ENCODE measurements at places on chromosomes 4 and X. TPM values are rescaled to one million over a fixed set of nuclear protein-coding genes. Genes with fewer than 3 reads are reported as not detected.

DNA sequence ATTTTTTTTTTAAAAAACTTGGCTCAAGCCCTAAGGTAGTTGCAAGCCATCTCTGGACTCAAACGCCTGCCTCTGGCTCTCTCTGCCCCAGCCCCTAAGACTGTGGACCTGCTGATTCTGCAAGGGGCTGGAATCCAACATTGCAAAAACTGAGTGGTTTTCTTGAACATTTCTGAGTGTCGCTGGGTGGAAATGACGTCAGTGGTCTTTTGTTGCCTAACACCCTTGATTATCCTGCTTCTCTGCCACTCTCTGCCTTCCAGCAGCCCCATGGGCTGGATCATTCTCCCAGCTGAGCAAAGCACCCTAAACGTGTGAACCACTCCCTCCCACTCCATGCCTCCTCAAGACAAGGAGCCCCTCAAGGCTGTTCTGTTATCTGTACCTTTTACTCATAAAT is 16.6 kb downstream of the BST1 start:
- DNase-seq = no peak

- no peak for DNase-seq
Observed at GRCh38 chrX:137441711-137442110, 124.2 kb upstream of the ZIC3 start.

- no peak for DNase-seq
Observed at GRCh38 chr4:3682236-3683076, 83.7 kb upstream of the ADRA2C start.

GRCh38 chr4:157983300-157983699 is 189.5 kb downstream of the GASK1B start:
- DNase-seq = no peak

- DNase-seq = peak; percentile 6
Observed at GRCh38 chr4:169621731-169622492, 1.5 kb downstream of the CLCN3 start.

- no peak for DNase-seq
Observed at GRCh38 chrX:107691024-107691448, 62.7 kb downstream of the PRPS1 start.

Gene TEX11
- total RNA-seq = 0.23 TPM

Gene VCX3A
- not detected for total RNA-seq

- no peak for DNase-seq
Observed at GRCh38 chr4:112552668-112553067, 36.7 kb upstream of the NEUROG2 start.

Gene METAP1
- 78.0 TPM for total RNA-seq

Gene KLB
- total RNA-seq = not detected

GRCh38 chrX:140065961-140066662 is 100.8 kb upstream of the CXorf66 start:
- DNase-seq = no peak

Gene MAGEB17
- 0.20 TPM for total RNA-seq

Gene DBET
- total RNA-seq = not detected

GRCh38 chr4:104732766-104733165 is 238.1 kb upstream of the CXXC4 start:
- DNase-seq = no peak

DNA sequence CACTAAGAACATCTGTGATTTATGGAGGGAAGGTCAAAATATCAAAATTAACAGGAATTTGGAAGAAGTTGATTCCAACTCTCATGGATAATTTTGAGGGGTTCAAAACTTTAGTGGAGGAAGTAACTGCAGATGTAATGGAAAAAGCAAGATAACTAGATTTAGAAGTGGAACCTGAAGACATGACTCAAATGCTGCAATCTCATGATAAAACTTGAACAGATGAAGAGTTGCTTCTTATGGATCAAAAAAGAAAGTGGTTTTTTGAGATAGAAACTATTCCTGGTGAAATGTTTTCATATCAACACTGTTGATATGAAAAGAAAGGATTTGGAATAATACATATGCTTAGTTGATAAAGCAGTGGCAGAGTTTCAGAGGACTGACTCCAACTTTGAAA is 9.7 kb downstream of the TMPRSS11F start:
- no peak for DNase-seq

- no peak for DNase-seq
Observed at GRCh38 chr4:102454981-102455685, 46.0 kb upstream of the NFKB1 start.

Gene C4orf54
- 8.8 TPM for total RNA-seq

DNA sequence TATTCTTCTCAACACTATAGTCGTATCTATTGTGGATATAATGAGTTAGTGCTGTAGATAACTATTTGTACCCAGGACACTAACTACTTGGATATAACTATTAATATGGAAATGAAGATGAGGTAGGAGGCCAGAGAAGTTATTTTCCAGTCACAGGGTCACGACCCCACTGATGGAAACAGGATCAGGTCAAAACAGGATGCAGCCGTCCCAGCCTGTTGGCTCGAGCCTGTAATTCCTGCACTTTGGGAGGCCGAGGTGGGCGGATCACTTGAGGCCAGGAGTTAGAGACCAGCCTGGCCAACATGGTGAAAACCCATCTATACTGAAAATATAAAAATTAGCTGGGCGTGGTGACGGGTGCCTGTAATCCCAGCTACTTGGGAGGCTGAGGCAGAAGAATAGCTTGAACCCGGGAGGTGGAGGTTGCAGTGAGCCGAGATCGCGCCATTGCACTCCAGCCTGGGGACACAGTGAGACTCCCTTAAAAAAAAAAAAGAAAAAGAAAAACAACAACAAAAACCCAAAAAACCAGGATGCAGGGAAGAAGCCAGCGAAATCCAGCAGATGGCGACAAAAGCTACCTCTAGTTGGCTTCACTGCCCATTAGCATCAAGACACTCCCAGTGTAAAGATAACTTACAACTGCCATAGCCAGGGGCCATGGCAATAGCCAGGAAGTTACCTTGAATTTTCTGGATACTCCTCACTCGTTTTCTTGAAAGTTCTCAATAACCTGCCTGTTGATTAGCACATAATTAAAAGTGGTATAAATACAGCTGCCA is 37.9 kb upstream of the NKAP start:
- peak; percentile 31 for DNase-seq

DNA sequence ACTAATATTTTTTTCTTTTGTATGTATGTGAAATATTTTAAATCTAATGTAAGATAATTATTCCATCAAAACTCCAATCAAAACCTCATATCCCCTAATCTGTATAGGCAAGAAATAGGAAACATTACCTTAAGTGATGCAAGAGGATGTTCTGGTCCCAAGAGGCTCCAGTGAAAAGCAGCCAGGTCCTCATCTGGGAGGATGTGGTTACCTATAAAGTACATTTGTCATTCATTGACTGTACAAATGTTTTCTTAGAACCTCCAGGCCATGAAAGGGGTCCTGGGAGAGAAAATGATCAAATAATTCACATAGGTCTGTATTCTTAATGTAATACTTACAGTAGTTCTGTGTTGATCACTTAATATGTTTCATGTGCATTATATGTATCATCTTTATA is 25.5 kb downstream of the FAM120C start:
- no peak for DNase-seq

DNA sequence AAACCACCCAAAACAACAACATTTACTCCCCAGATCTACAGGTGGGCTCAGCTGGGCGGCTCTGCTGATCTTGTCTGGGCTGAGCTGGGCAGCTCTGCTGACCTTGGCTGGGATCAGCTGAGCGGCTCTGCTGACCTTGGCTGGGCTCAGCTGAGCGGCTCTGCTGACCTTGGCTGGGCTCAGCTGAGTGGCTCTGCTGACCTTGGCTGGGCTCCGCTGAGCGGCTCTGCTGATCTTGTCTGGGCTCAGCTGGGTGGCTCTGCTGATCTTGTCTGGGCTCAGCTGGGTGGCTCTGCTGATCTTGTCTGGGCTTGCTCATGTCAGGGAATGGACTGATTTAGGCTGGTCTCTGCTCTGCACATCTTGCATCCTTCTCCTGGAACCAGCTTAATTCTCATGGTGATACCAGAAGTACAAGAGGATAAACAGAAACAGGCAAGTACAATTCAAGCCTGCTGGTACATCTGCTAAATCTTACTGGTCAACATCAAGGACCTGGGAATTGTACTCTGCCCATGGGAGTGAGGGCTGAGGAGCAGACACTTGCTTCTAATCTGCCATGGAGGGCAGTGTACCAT is 248.5 kb upstream of the PSAPL1 start:
- no peak for DNase-seq

- DNase-seq = peak; percentile 5
Observed at GRCh38 chrX:41180194-41180908, 95.1 kb downstream of the USP9X start.

Measured in SJCRH30 (cell line).